Omental fat pad (tissue), 4 donors: ENCODE measurements at places on chromosomes 4 and X. TPM values are rescaled to one million over a fixed set of nuclear protein-coding genes. Genes with fewer than 3 reads are reported as not detected.

- no peak for DNase-seq
Observed at GRCh38 chr4:4377732-4378460, 9.0 kb upstream of the NSG1 start.

- DNase-seq, result no peak
Observed at GRCh38 chrX:68183612-68184214, 249.6 kb downstream of the OPHN1 start.

DNA sequence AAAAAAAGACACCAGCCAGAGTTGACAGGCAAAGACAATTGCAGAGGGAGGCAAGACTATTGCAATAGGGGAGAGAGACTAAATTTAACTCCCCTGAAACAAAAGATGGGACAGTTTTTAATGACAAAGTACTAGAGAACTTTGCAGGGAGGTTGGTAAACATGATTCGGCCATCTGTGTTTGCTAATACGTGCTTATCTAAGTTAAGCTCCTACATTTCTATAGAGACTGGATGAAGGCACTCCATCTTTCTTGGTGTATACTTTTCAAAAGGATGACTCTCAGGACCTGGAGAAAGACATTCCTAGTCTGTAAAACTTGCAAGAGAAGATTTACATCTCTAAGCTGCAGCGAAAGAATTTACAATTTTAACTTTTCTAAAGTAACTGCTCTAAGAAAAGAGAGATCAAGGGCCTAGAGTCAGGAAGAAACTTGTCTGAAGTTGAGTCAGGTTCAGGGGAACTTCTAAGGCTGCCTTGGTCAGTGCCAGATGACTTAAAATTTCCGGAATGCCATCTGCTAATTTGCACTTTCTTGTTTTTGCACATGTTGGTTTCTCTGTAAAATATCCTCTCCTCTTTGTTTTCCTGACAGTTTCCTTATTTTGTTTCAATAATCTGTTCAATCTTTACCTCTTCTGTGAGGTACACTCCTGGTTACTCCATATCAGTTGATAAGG lies 10.6 kb downstream of the ADAM29 start:
- no peak for DNase-seq

- DNase-seq, result no peak
Observed at GRCh38 chrX:1164322-1165288, 47.8 kb downstream of the CRLF2 start.

GRCh38 chrX:154441564-154441963 lies 2.4 kb upstream of the FAM50A start:
- no peak for DNase-seq

DNA sequence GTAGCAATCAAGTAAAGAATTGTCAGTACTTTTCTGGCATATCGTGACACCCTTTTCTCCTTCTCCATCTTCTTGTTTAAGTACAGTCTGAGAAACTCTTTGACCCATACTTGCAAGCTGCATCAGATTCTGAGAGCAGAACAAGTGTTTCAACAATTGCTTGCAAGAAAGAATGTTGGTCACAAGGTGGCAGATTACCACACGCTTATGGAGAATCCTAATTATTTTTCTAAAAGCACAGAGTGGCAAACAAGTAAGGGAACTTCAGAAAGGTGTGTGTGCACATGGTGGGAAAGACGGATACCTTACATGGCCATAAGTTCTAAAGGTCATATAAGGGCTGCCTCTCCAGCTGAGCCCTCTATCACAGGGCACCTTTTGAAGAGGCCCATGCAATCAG lies 136.4 kb upstream of the FGF13 start:
- no peak for DNase-seq

DNA sequence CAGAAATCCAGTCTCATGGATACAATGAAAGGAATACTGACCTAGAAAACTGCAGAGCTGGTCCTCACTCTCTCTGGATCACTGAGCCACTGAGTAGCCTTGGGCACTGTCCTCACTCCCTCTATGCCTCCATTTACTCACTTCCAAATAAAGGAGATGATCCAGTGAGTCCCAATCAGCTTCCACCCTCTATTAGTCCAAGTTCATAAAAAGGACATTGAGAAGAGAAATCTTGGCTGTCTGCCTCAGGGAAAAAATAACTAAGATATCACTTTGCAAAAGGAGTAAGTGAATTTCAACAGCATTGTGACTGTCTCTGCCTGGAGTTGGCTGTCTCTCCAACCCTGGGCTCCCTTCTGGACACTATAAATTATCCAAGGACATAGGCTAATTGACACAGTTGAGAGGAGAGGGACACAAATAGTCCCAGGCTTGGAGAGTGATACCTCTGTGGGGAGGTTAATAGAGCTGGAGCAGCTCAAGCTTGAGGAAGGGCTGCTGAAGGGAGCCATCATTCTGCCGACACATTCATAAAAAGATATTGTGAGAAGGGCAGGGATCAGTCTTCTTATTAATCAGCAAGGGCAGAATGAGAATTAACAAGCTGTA lies 572.3 kb downstream of the RAB28 start:
- no peak for DNase-seq

GRCh38 chr4:26130173-26130572 lies 190.6 kb upstream of the RBPJ start:
- no peak for DNase-seq

- DNase-seq, result no peak
Observed at GRCh38 chr4:38842994-38843393, 13.6 kb downstream of the TLR6 start.

DNA sequence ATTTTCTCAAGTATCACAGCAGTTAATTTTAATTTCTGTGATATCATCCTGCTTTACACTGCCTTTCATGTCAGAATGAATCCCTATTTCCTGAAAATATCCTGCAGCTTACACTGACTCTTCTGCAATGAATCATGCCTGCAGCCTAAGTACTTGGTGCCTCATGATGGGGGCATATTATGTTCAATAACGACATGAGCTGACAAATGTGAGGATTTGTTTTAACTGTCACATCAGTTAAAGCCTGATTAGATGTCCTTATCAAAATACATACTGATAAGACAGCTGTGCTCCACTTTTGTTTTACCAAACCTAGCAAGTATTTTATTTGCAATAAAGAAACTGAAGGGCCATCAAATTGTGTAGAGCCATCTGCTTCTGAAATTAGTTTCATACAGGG lies 359.9 kb upstream of the AGA start:
- no peak for DNase-seq

GRCh38 chr4:41287005-41287404 lies 30.3 kb downstream of the UCHL1 start:
- no peak for DNase-seq

DNA sequence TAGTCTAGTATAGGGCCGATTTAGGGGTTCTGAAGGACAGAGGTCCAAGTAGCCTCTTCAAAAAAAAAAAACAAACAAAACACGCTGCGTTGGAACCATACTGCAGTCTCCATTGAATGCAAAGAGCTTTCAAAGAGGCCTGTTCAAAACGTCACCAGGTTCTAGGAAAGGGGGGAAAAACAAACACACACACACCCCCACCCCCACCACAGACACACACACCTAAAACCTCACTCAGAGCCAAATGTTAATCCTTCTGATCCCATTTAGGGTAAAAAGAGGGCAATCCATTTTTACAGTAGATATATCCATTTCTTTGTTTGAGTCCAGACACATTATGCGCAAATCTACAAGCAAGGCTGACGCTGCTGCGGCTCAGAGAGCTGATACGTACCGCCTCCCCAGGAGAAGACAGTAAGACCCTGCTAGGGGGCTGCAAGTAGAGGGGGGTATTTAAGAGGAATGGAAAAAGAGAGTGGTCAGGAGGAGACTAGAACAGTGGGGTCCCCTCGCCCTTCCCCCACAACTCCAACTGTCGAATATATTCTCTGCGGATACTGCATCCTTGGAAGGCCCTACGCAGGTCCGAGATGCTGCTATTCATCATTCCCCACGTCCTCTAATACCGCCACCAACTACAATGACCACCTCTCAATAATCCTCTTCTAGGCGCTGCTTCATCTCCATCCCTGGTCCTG lies 1.3 kb downstream of the NKRF start:
- DNase-seq, result no peak

DNA sequence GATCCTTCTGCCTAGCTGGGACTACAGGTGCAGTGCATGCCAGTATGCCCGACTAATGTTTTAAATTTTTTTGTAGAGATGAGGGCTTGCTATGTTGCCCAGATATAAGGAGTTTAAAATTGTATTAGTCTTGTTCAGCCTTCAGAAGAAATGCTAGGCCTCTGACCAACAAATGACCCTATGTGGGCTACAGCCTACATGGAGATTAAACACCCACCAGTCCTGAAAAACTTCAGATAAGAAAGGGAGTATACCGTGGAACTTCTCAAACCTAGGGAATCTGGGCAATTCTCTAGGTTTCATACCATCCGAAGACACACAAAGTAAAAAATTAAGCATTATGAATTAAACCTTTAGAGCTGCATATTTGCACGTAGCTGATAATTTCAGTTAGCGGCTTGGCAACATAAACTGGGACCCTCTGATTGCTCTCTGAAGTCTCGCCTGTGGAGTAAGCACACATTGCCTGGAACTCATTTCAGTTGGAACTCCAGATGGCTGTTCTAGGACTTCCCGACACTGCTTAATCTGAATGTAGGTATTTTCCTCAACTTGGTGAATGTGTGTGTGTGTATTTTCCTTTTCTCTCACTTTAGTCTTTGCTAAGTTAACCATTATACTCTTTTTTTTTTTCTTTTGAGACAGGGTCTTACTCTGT lies 33.0 kb downstream of the MOB1B start:
- no peak for DNase-seq

DNA sequence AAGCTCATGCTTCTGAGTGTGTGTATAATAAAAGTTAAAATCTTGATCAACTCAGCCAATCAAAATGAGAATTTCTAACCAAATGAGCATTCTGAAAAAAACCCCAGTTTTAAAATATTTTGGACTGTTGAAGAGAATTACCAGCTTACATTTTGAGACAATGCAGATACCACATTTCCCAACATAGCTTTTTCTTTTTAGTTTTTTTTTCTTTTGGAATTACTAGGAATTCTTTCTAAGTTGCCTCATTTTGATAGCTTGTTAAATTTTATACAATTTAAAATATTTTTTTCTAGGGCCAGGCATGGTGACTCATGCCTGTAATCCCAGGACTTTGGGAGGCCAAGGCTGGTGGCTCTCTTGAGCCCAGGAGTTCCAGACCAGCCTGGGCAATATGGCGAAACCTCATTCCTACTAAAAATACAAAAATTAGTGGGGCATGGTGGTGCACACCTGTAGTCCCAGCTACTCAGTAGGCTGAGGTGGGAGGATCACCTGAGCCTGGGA lies 2.2 kb downstream of the RP2 start:
- DNase-seq, result no peak

- no peak for DNase-seq
Observed at GRCh38 chr4:74660866-74661265, 133.5 kb downstream of the BTC start.

Gene POLN
- 4.7 TPM for total RNA-seq

Gene NEUROG2
- total RNA-seq, result not detected

Gene LNX1
- 28.1 TPM for total RNA-seq

Gene DGKK
- total RNA-seq, result not detected

Gene DKK2
- 1.3 TPM for total RNA-seq
